ENCODE measurements at places on chromosomes 1 and 21.

- no peak for DNase-seq
Observed at GRCh38 chr1:43803646-43804045, 96.3 kb downstream of the ST3GAL3 start.

- peak; percentile 36 for DNase-seq
Observed at GRCh38 chr1:226674892-226675714, 64.0 kb downstream of the ITPKB start.

- no peak for DNase-seq
Observed at GRCh38 chr1:221669441-221669840, 72.4 kb downstream of the DUSP10 start.

- DNase-seq, result no peak
Observed at GRCh38 chr21:37436174-37436573, 69.6 kb downstream of the DYRK1A start.

- DNase-seq, result no peak
Observed at GRCh38 chr1:51415963-51416362, 85.6 kb upstream of the TTC39A start.

DNA sequence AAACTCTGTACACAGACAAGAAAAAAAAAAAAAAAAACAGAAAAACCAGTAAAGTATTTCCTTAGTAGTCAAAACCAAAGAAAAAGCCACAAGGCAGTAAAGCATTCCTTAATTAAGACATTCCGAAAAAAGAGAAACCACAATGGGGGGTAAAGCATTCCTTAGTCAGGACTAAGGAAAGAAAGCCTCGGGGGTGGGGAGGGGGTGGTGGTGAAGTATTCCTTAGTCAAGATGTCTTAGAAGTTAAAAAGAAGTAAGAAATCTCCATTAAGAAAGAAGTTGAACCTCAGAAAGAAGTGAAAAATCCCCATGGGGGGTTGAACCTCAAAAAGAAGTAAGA is 28.2 kb upstream of the FMO1 start:
- DNase-seq, result no peak

GRCh38 chr21:46424621-46425020 is 34.1 kb upstream of the DIP2A start:
- DNase-seq, result peak; percentile 77

GRCh38 chr1:71561206-71561605 is 480.4 kb upstream of the ZRANB2 start:
- no peak for DNase-seq

- no peak for DNase-seq
Observed at GRCh38 chr1:247548092-247548491, 842 bp upstream of the GCSAML start.

DNA sequence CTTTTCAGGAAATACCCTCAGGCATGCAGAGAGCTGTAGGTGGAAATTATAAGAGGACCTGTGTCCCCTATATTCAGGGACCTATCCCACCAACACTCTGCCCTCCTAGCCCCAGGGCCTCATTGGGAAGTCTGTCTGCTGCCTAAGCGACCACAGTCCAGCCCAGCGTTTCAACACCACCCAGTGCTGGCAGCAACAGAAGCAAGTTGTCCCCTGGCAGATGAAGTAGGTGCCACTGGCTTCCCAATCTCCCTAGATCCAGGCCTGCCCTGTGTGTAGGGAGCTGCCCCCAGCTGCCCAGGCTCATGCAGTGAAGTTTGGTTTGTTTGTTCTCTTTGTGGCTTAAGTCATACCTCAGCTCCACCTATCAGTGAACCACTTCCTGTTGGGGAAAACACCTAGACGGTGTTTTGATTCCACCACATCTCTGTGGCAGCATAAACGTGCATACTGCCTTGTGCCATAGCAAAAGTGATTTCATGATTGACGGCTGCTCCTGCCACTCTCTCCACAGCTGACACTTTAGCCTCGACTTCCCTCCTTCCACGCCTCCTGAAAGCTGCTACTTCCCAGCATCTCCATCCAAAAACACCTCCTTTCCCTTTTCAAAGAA is 8.1 kb upstream of the LEFTY1 start:
- DNase-seq, result peak; percentile 57

DNA sequence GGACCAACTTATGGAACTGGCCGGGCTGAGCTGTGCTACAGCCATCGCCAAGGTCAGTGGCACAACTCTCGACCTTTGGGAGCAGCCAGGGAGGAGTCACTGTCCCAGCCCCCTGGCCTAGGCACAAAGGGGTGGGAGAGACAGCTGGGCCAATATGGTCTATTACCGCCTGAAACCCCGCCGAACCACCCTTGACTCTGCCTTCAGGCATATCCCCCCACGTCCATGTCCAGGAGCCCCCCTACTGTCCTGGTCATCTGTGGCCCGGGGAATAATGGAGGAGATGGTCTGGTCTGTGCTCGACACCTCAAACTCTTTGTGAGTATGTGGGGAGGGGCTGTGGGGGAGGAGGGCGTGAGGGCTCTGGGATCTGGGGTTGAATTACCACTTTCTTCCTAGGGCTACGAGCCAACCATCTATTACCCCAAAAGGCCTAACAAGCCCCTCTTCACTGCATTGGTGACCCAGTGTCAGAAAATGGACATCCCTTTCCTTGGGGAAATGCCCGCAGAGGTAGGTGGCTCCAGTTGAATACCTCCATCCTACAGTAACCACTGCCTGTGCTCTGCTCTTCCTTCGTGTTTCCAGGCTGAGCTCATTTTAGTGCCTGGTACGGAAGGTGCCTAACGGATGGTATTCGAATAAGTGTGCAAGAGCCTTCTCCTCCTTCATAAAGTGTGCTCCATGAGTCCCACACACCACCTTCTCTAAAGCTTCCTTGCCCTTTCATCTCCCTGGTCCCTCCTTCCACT is 758 bp downstream of the NAXE start:
- DNase-seq, result no peak

DNA sequence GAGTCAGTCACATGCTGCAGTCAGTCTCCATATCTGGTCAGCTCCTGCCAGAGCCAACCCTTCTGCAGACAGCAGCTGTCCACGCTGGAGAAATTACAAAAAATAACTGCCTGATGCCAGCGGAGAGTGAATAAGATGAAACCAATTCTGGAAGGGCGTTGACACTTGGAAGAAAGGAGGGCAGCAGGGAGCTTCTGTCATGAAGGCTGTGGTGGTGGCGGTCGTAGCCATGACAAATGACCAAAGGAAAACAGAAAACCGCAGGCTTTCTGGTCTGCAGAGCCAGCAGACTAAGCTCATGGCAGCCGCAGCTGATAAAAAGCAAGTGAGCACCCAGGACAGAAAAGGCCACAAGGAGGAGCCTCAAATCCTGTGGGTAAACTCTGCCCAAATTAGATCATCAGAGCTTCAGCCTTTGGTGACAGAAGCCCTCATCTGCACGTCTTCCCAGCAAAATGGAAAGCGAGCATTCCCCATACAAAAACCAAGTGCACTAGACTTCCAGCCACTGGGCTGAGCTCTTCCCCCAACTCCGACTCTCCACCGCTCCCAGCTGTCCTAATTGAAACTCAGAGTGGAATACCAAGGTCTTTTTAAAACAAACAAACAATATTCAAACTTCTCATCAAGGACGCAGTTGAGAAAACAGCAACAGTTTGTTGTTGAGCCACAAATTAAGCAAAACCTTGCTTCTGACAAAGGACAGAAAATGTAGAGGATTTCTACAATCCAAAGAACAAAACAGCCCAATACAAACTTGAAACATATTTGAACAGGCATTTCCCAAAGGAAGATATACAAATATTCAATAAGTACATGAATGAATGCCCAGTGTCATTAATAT is 28.7 kb downstream of the RSPH1 start:
- DNase-seq, result no peak

DNA sequence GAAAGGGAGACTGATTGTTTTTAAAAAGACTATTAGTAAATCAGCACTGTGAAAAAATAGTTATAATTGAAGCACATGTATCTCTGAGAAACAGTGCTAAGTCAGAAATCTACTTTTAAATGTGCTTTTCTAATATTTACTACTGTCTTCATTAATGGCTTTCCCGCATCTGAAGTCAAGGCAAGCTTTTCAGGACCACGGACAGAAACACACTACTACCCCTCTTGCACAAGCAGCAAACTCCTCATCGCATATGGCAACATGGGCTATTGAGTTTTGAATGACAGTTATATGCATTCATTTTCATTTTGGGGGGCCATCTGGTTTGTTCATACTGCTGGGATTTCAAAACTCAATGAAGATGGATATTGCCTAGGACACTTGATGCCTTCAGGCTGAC is 433.4 kb upstream of the CAMK1G start:
- peak; percentile 9 for DNase-seq
